ENCODE measurements at places on chromosomes 7 and 10. TPM values are rescaled to one million over a fixed set of nuclear protein-coding genes. Genes with fewer than 3 reads are reported as not detected.
A peak's percentile ranks its signal among the peaks of the same experiment; 100 is the strongest.

GRCh38 chr10:17219024-17219423, 9.0 kb upstream of the VIM start:
- no peaks in the 10 kb centered on the region for H3K27me3 ChIP-seq
- H3K4me3 ChIP-seq, result no peak overlapping the region
- peak; percentile 86 for DNase-seq
- H3K36me3 ChIP-seq, result no peaks in the 10 kb centered on the region
- H3K27ac ChIP-seq, result peak overlapping the region; percentile 100

DNA sequence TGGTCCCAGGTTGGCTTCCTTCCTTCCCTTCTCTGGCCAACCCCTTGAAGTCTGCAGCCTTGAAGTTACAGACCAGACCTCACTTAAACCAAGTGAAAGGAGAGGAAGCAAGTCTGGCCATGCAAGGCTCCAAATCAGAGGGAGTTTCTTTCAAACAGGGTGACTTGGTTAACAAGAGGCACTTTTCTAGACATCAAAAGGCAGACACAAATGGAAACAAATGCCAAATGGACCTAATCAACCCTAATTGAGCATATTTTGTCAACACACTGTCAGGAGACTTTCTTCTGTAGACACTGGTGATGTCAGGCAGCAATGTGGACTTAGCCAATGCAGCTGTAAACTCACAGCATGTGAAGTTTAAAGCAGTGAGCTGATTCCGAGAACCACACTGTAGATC, 282.7 kb upstream of the FZD8 start:
- peaks cover 8% of the 10 kb centered on the region for H3K4me1 ChIP-seq
- H3K27me3 ChIP-seq, result no peaks in the 10 kb centered on the region
- H3K36me3 ChIP-seq, result no peaks in the 10 kb centered on the region
- no peak for DNase-seq

GRCh38 chr7:105906695-105907094, 30.3 kb upstream of the ATXN7L1 start:
- peaks cover 4% of the 10 kb centered on the region for H3K36me3 ChIP-seq
- DNase-seq, result peak; percentile 16
- 0 out of 2 replicates have a peak, but pooled peaks cover under 1% of the 10 kb centered on the region for H3K4me1 ChIP-seq
- no peaks in the 10 kb centered on the region for H3K27me3 ChIP-seq

DNA sequence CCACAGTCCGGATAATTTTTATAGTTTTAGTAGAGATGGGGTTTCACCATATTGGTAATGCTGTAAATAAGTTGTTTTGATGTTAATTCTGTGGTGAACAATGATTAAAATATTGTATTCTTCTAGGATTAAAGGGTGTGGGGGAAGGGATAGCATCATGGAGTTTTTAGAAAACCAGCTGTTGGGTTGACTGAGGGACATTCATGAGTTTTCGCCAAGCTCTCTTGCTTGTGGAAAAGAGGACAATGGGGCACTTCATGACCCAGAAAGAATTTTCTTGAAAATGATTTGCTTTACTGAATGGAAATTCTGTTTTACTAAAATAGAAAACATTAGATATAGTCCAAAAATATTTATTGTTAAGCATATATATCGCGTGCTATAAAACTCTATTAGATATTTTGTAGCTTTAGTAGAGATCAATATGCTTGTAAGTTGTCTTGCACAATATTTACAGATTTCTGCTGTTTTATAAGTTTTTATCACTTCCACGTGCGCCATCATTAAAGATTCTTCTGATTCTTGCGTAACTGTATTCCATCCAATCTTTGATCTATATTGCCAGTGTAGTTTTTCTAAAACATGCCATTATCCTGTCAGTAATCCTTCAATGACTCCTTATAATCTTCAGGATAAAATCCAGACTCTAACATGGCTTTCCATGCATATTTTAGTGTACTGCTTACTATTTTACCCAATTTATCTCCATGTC, 41.8 kb downstream of the LCOR start:
- H3K4me3 ChIP-seq, result no peak overlapping the region
- H3K27me3 ChIP-seq, result no peaks in the 10 kb centered on the region
- no peaks in the 10 kb centered on the region for H3K4me1 ChIP-seq
- no peaks in the 10 kb centered on the region for H3K36me3 ChIP-seq
- no peak overlapping the region for H3K27ac ChIP-seq
- DNase-seq, result no peak

GRCh38 chr7:130296221-130296951, 3.4 kb downstream of the CPA4 start:
- H3K27me3 ChIP-seq, result no peaks in the 10 kb centered on the region
- no peak overlapping the region for H3K27ac ChIP-seq
- DNase-seq, result peak; percentile 82
- no peaks in the 10 kb centered on the region for H3K36me3 ChIP-seq
- H3K4me3 ChIP-seq, result no peak overlapping the region
- peaks cover 25% of the 10 kb centered on the region for H3K4me1 ChIP-seq

GRCh38 chr7:156155988-156156733, 343.9 kb upstream of the SHH start:
- no peak overlapping the region for H3K27ac ChIP-seq
- no peaks in the 10 kb centered on the region for H3K36me3 ChIP-seq
- no peaks in the 10 kb centered on the region for H3K27me3 ChIP-seq

GRCh38 chr10:132865171-132865631, 77.2 kb downstream of the CFAP46 start:
- H3K36me3 ChIP-seq, result no peaks in the 10 kb centered on the region
- H3K4me3 ChIP-seq, result no peak overlapping the region
- H3K27me3 ChIP-seq, result peaks cover 24% of the 10 kb centered on the region
- DNase-seq, result no peak
- no peaks in the 10 kb centered on the region for H3K4me1 ChIP-seq

- no peaks in the 10 kb centered on the region for H3K27me3 ChIP-seq
- H3K36me3 ChIP-seq, result no peaks in the 10 kb centered on the region
- no peaks in the 10 kb centered on the region for H3K4me1 ChIP-seq
- H3K4me3 ChIP-seq, result no peak overlapping the region
Observed at GRCh38 chr7:159099711-159100231, 44.9 kb downstream of the VIPR2 start.

- DNase-seq, result no peak
- H3K4me3 ChIP-seq, result no peak overlapping the region
- H3K36me3 ChIP-seq, result no peaks in the 10 kb centered on the region
- no peaks in the 10 kb centered on the region for H3K27me3 ChIP-seq
- H3K4me1 ChIP-seq, result peaks cover 11% of the 10 kb centered on the region
- H3K27ac ChIP-seq, result no peak overlapping the region
Observed at GRCh38 chr7:50852901-50853300, 70.2 kb upstream of the GRB10 start.

DNA sequence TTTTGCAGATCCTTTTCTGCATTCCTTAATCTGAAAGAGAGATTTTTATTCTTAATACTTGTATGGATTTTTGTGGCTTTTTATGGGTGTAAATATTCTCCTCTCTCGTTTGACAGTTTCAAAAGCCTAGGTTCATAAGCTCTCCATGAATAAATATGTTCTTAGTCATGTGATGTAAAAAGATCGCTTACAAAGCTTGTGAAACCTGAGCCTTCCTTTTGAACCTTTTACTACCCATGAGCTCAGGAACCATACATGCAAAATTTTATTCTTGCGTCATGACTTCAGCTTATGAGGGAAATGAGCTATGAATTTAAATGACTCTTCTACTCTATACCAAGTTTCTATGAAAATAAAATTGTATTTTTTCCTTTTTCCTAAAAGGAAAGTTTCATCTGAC, 98.7 kb downstream of the POLL start:
- no peaks in the 10 kb centered on the region for H3K36me3 ChIP-seq
- no peak overlapping the region for H3K27ac ChIP-seq
- DNase-seq, result peak; percentile 1
- no peaks in the 10 kb centered on the region for H3K27me3 ChIP-seq
- no peak overlapping the region for H3K4me3 ChIP-seq
- H3K4me1 ChIP-seq, result no peaks in the 10 kb centered on the region

GRCh38 chr7:131521651-131522163, 34.7 kb downstream of the PODXL start:
- peak; percentile 48 for DNase-seq
- no peaks in the 10 kb centered on the region for H3K36me3 ChIP-seq
- no peak overlapping the region for H3K4me3 ChIP-seq
- H3K27ac ChIP-seq, result no peak overlapping the region

DNA sequence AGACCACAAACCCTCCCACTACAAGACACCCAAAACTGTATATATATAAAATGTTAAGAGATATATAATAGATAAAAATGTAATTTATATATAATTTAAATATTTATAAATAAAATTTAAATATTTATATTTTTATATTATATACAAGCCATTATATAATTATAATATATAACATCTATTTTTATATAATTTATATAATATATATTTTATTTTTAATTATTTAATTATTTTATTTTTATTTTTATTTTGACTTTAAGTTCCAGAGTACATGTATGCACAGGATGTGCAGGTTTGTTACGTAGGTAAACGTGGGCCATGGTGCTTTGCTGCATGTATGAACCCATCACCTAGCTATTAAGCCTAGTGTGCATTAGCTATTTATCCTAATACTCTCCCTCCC, 1090.2 kb downstream of the NXPH1 start:
- no peak for DNase-seq
- H3K27me3 ChIP-seq, result no peaks in the 10 kb centered on the region
- no peak overlapping the region for H3K4me3 ChIP-seq
- H3K27ac ChIP-seq, result no peak overlapping the region
- no peaks in the 10 kb centered on the region for H3K4me1 ChIP-seq
- no peaks in the 10 kb centered on the region for H3K36me3 ChIP-seq

DNA sequence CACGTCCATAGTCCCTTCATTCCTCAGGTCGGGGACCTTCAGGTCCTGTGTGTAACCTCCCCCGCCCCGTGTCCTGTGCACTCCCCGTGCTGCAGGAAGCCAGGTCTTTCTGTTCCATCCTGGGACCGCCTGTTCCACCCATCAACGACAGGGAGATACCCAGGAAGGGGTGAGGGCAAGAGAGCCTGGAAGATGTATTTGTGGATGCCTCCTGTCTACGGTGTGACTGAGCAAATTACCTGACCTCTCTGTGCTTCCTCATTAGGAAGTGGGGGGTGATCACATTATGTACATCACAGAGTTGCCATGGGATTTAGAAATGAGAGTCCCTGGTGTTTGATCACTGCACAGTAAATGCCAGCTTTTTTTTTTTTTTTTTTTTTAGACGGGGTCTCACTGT, 46.3 kb downstream of the GRID2IP start:
- H3K4me1 ChIP-seq, result no peaks in the 10 kb centered on the region
- H3K4me3 ChIP-seq, result no peak overlapping the region
- H3K27me3 ChIP-seq, result peaks cover 5% of the 10 kb centered on the region
- no peak for DNase-seq

- peaks cover 16% of the 10 kb centered on the region for H3K4me1 ChIP-seq
- H3K27ac ChIP-seq, result no peak overlapping the region
- no peak overlapping the region for H3K4me3 ChIP-seq
Observed at GRCh38 chr10:59868696-59869593, 37.4 kb downstream of the CCDC6 start.

GRCh38 chr10:34003561-34003960, 669.1 kb upstream of the NRP1 start:
- no peaks in the 10 kb centered on the region for H3K27me3 ChIP-seq
- no peaks in the 10 kb centered on the region for H3K4me1 ChIP-seq
- DNase-seq, result no peak
- no peak overlapping the region for H3K4me3 ChIP-seq
- no peaks in the 10 kb centered on the region for H3K36me3 ChIP-seq

GRCh38 chr7:24829787-24830186, 72.5 kb upstream of the GSDME start:
- peaks cover 66% of the 10 kb centered on the region for H3K4me1 ChIP-seq
- peak; percentile 23 for DNase-seq
- H3K27ac ChIP-seq, result no peak overlapping the region
- H3K36me3 ChIP-seq, result peaks cover 6% of the 10 kb centered on the region
- H3K27me3 ChIP-seq, result no peaks in the 10 kb centered on the region

Gene SPDYE2B
- 0.20 TPM for polyA plus RNA-seq

Gene MMP21
- polyA plus RNA-seq, result not detected

Gene ANKRD30A
- polyA plus RNA-seq, result not detected

Gene FAM25C
- polyA plus RNA-seq, result not detected

Gene NUPR2
- polyA plus RNA-seq, result not detected

Gene EPDR1
- 2.5 TPM for polyA plus RNA-seq

Gene KCND2
- polyA plus RNA-seq, result 0.23 TPM

Data from GM23248 (cell line).